Stimulated activated CD8-positive, alpha-beta memory T cell treated with anti-CD3 and anti-CD28 coated beads, Interleukin-7, amount 100 ng/mL, for 24 hours (primary cell): ENCODE measurements at places on chromosomes 1 and 21.

GRCh38 chr1:48931506-48932192, 155.0 kb upstream of the BEND5 start:
- DNase-seq, result no peak

DNA sequence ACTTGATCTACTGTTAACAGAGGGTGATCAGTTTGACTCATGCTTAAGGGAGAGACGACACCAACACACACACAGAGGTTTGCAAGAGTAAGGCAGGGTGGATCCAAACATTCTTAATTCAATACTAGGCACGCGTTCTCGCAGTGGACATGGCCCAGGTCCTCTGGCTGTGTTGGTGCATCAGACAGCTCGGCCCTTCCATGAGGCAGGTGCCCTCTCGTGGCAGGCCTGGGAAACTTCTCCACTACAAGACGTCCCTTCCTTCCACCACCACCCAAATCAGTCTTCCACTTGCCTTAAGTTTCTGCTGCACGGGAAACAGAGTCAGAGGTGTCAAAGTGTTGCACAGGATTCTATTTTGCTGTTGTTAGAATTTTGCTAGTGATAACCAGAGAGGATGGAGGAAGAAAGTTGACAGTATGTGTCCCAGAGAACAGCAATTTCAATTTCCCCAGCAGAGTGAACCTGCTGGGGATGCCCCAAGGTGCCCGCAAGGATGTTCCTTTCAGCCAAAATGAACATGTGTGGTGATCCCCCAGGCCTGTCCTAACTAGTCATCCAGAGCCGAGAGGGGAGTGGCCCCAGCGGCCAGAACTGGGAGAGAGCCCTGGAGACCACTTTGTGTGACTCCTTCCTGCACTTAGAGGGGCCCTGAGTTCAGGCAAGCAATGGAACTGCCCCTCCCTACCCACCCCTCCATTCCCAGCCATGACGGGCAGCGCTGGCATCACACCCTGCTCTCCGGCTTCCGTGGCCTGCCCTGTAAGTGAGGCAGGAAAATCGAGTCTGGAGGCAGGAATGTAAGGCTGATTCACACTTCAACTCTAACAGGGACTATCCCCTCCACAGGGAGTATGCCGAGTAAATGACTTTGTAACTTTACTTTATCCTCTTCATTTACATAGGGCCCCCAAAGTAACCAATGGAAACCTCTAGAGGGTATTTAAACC, 34.8 kb downstream of the MX1 start:
- DNase-seq, result peak; percentile 23

DNA sequence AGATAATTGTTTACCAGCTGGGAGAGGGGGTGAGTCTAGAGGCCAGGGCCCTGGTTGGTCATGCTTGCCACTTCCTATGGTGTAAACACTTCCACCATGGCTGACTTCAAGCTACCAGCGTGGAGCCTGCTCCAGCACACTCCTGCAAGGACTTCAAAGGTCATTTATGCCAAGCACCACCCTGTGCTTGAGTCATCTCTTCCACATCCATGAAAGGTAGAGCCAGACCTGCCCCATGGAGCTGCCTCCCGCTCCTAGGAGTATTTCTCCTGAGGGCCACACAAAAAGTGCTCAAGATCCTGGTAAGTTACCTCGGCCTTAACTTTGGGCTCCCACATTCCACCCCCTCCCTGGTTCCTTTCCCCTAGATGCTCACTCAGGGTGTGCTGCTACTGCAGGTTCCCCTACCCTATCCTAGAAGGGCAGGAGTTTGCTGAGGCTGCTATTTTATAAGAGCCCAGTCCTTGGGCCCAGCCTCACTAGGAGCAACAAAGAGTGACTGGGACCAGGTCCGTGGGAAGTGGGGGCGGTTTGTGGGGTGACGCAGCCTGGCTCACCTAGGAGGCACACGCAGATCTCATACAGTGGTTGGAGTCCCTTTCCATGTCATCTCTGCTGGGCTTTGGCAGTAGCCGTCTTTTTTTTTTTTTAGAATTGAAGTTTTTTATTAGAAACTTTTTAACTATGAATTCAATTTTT, 2.4 kb downstream of the RAB7B start:
- DNase-seq, result no peak

- no peak for DNase-seq
Observed at GRCh38 chr1:44828841-44829440, 14.1 kb downstream of the PTCH2 start.

GRCh38 chr1:181111559-181111958, 23.1 kb downstream of the IER5 start:
- no peak for DNase-seq

DNA sequence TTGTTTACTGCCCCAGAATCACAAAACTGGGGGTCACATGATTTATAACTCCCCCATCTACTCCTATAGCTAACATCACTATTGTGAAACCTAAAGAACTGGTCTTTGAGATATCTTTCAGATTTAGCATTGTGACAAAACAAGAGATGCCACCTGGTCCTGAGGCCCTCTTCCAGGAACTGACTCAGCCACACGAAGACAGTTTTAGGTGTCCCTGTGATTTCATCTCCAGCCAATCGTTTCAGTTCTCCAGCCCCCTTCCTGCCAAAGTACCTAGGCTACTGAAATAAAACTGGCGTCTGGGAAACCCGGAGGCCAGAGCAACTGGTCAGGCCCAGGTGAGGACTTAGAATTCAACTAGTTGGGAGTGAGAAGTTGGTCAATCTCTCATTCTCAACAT, 36.6 kb downstream of the TBX19 start:
- DNase-seq, result no peak

DNA sequence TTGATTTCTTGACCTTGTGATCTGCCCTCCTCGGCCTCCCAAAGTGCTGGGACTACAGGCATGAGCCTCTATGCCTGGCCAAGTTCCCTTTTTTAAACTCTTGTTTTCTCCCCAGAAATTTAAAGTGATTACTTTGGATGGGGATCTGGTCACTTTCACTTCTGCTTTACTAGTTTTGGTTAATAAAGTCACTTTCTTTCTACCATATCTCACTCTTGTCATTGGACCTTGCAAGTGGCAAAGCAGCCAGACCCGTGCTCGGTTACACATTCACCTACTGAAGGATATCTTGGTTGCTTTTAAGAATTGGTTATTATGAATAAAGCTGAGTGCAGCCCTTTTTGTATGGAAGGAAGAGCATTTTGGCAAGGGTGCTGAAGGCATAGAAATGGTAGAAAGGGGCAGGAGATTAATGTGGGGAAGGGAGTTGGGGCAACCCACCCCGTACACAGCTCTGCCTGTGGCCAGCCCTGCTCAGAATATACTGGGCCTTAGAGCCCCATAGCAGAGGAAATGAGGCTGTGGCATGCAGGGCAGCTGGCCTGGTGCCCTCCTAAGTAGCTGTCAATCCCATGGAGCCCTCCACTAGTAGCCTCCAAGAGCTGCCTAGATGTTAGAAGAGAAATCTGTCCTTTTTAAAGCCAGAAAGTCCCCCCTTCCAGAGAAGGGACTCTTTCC, 40.7 kb downstream of the CD2 start:
- no peak for DNase-seq

- no peak for DNase-seq
Observed at GRCh38 chr1:36326499-36326898, 3.1 kb upstream of the EVA1B start.
